Fibroblast of the aortic adventitia (primary cell): ENCODE measurements at places on chromosomes 5 and 9. TPM values are rescaled to one million over a fixed set of nuclear protein-coding genes. Genes with fewer than 3 reads are reported as not detected.

DNA sequence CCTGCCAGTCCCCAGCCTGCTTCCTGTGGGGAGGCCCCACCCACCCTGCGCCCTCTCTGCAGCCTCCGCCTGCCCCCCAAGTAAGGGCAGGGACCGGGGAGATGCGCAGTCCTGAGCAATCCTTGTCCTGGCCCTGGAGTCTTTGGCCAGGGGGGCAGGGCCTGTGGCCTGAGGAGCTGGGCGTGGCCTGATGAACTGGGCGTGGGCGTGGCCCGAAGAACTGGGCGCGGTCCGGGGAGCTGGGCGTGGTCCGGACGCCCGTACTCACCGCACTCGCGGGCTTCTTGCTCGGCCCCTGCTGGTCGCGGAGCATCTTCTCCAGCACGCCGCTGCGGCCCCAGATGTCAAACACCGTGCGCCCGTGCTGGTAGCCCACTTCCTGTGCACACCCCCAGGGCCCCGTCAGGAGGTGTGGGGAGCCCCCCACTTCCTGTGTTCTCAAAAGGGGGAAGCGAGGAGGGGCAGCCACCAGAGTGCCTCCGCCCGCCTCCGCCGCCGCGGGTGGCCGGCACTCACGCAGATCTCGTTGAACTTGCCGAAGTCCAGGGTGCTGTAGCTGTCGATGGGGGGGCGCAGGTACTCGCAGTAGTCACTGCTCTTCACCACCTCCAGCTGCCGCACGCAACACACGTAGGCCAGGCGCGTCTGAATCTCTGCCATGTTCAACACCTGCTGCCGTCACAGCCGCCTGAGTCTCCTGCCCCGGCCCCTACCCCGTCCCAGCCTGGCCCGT lies 2.7 kb upstream of the NSMF start:
- DNase-seq: no peak

DNA sequence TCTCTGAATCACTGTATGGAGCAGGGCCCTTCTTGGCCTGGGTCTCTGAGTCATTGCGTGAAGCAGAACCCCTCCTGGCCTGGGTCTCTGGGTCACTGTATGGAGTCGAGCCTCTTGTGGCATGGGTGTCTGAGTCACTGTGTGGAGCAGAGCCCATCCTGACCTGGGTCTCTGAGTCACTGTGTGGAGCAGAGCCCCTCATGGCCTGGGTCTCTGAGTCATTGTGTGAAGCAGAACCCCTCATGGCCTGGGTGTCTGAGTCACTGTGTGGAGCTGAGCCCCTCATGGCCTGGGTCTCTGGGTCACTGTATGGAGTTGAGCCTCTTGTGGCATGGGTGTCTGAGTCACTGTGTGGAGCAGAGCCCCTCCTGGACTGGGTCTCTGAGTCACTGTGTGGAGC lies 94.0 kb upstream of the RAPGEF1 start:
- DNase-seq: peak; percentile 1

DNA sequence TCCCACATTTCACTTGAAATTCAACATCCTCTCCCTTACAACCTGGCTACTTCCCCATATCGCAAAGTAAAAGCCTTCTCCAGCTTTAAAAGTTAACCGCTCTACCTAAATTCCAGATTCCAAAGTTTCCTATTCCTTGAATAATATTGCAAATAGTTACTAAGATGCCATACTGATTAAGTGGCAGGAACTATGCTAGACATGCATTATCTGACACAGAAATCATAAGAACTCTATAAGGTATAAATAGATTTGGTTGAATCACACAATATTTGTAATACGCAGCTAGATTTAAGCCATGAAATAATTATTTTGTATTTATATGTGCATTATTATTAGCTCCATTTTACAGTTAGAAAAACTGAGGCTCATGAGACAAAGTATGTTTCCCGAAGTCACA lies 92.8 kb downstream of the NFIB start:
- peak; percentile 50 for DNase-seq

NUTM2F gene
- total RNA-seq: not detected in 2 replicates

TRPM6 gene
- under 0.01 and 0.16 TPM in 2 replicates for total RNA-seq

- no peak for DNase-seq
Observed at GRCh38 chr9:95004411-95005277, 278.1 kb downstream of the AOPEP start.

MEIKIN gene
- not detected in 2 replicates for total RNA-seq

- DNase-seq: no peak
Observed at GRCh38 chr5:170640731-170641588, 137.1 kb downstream of the KCNIP1 start.

MAMDC2 gene
- 0.45 and 2.8 TPM in 2 replicates for total RNA-seq

ENG gene
- total RNA-seq: 15.8 and 62.0 TPM in 2 replicates
